Hepatocyte (in vitro differentiated cells): ENCODE measurements at places on chromosomes 1 and 21. TPM values are rescaled to one million over a fixed set of nuclear protein-coding genes. Genes with fewer than 3 reads are reported as not detected.

Gene CFAP107
- total RNA-seq: not detected in 2 replicates

Gene FABP3
- total RNA-seq: 23.9 and 39.1 TPM in 2 replicates

Gene GUCA2A
- total RNA-seq: 6.5 and 13.5 TPM in 2 replicates

Gene EDEM3
- 50.8 and 54.1 TPM in 2 replicates for total RNA-seq

DNA sequence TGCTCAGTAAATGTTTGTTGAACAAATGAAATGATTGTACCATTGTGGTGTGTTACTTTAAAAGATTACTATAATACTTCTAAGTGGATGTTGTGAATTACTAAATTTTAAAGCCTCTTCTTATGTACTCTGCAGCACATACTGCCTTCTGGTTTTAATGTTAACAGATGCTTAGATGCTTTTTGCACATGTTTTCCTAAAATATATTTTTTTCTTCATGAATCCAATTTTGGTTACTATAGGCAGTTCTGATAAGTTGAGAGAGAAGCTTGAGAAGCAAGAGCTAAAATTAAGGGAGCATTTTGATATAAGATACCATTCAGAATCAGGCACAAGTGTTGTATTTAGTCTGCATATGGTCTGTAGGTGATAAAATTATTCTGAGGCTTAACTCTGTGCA, 21.3 kb downstream of the CTTNBP2NL start:
- no peak for DNase-seq
- H3K4me3 ChIP-seq: no peak overlapping the region
- no peaks in the 10 kb centered on the region for H3K27me3 ChIP-seq
- no peak overlapping the region for H3K27ac ChIP-seq

GRCh38 chr21:31143036-31143435, 104.8 kb upstream of the KRTAP19-8 start:
- H3K27me3 ChIP-seq: no peaks in the 10 kb centered on the region
- H3K36me3 ChIP-seq: no peaks in the 10 kb centered on the region
- DNase-seq: no peak

- peaks cover 8% of the 10 kb centered on the region for H3K4me1 ChIP-seq
- no peaks in the 10 kb centered on the region for H3K36me3 ChIP-seq
- peak; percentile 89 for DNase-seq
- H3K4me3 ChIP-seq: peak within 1 kb of the TSS; percentile 98
- H3K27me3 ChIP-seq: no peaks in the 10 kb centered on the region
These were observed at the start of gene MARCKSL1 for GRCh38 chr1:32335790-32336590. TSS of gene MARCKSL1 (minus strand) at chr1:32336233. CDS start at chr1:32336033, 200 bp downstream.

GRCh38 chr1:58409890-58410289, 136.6 kb downstream of the OMA1 start:
- H3K4me1 ChIP-seq: no peaks in the 10 kb centered on the region
- H3K36me3 ChIP-seq: no peaks in the 10 kb centered on the region
- no peaks in the 10 kb centered on the region for H3K27me3 ChIP-seq
- no peak for DNase-seq
- no peak overlapping the region for H3K27ac ChIP-seq

GRCh38 chr1:226939438-226940028, 561 bp upstream of the COQ8A start:
- H3K4me1 ChIP-seq: peaks cover 18% of the 10 kb centered on the region
- H3K4me3 ChIP-seq: peak overlapping the region; percentile 38
- no peaks in the 10 kb centered on the region for H3K36me3 ChIP-seq
- no peaks in the 10 kb centered on the region for H3K27me3 ChIP-seq
